CD4-positive, alpha-beta T cell treated with Interleukin-6 at 100 ng/mL for 8 hours (primary cell): ENCODE measurements at places on chromosomes 11 and 22.

DNA sequence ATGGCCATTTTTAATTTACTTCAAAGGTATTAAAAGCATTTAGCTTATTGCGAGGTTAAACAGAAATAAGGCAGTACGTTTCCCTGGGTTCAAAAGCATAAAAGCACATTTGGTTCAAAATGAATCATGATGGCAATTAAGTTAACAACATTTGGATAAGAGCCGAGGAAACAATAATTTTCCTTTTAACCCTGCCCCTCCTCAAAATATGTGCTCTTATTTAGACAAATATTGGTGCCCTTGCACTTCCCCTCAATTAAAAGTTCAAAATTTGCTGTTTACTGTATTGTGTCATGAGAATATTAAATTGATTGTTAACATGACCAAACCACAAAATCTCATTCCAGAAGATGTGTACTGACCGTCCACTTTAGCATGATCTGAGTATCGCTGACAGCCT is 48.7 kb downstream of the VSIG10L2 start:
- no peak for DNase-seq

- DNase-seq, result no peak
These were observed 102.7 kb upstream of the OR9Q1 start for GRCh38 chr11:57920971-57921370.

- no peak for DNase-seq
These were observed 91.1 kb upstream of the KCNA4 start for GRCh38 chr11:30107899-30108298.

DNA sequence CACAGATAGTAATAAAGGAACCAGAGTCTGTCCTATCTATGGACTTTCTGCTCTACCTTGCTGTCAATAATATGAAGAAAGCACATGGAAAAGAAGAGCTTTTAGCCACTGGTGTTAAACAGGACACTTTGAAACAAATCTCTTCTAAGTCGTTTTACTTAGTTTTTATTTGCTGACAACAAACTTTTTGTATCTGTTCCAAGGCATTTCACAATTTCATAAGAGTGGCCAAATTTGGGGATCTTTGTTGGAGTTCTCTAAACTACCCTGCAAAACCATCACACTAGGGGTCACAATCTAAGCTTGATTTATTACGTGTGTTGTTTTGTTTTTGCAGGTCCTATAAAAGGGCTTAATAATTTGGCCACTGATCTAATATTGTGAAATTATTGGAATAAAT is 54.4 kb downstream of the BBOX1 start:
- no peak for DNase-seq

GRCh38 chr11:71472941-71473792 is 20.2 kb downstream of the NADSYN1 start:
- DNase-seq, result no peak

DNA sequence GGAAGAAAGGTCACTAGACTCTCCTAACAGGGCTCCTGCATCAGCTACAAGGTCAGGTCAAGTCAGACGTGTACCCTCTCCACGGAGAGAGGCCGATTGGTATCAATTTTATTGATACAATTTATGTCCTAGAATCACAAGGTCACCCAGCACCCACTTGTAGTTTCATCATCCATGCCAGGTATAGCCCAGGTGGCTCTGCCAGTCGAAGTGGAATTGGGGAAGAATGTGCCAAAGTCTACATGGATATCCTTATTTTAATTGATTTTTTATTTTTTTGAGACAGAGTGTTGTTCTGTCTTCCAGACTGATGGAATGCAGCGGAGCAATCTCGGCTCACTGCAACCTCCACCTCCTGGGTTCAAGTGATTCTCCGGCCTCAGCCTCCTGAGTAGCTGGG is 334.1 kb downstream of the SHANK2 start:
- no peak for DNase-seq

DNA sequence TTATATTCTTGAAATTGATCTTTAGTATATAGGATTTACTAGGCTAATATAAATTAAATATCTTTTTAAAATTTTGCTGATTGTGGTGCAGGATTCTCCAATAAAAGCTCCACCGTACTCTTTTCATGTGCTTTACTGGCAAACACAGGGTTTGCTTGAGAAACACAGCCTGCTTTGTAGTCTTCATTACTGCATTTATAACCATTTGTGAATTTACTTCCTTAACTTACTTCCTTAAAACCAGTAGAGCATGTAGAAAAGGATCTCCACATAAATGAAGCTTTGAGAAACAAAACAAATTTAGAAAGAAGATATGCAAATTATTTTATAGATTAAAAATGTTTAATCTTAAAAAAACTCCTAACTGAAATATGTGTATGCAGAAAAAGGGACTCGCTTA is 28.8 kb downstream of the SWAP70 start:
- DNase-seq, result no peak

DNA sequence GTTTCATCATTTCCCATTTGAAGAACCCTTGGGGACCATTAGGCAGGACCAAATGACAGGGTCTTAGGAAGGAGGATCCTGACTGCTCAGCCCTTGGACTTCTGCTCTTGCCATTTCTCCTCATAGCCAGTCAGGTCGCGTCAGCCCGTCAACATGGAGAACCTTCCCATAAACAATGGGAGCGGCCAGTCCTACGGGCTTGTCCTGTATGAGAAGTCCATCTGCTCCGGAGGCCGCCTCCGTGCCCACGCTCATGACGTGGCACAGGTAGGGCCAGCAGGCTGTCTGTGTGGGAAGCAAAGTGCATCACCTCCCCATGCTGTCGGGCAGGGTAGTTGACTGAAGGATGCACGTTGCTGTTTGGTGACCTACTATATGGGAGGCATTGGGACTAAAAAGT is 19.6 kb upstream of the GLB1L2 start:
- no peak for DNase-seq

DNA sequence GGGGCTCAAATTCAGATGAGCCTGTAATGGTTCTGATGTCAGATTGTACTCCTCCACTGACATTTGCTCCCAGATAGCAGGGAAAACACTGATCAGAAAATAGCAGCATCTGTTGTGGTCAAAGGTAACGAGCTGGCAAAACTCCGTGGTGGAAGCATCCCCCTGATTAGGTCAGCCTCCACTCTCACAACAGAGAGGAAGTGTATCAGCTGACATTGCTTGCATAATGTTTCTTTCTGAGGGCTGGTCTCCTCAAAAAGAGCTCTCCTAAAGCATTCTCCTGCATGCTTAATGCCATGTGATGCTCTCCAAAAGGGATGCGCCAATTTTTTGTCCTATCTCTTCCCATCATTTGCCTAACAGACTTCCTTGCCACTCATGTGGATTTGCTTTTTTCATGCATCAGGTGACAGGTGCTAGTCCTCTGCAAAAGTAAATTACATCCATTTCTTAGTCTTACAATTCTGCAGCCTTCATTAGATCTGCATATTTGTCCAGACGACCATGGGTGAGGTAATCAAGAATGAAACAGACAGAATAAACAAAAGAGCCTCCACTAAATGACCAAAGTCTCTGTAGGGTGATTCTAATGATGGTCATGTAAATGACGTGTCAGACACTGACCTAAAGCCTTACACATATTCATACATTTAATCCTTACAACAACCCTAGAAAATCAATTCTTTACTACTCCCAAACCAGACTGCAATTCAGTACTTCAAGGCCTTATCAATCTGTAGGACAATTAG is 6.4 kb upstream of the TENM4 start:
- no peak for DNase-seq

DNA sequence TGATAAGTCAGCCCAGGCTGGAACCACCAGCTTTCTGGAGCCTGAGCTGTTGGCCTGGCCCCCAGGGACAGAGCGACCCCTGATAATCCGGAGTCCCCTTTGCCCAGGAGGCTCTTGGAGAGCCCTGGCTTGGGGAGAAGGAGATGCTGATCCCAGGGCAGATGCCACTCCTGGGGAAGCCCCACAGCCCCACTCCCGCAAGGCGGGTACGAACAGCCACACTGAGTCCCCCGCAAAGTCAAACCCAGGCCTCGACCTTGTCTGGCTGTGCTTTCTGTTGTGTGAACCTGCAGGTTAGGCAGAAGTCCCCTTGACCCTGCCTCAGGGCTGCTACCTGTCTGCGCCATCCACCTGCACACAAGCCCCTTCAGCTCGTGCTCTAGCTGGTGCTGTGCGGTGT is 108.0 kb downstream of the KCNQ1OT1 start:
- no peak for DNase-seq

- DNase-seq, result no peak
These were observed 331.0 kb downstream of the LARGE1 start for GRCh38 chr22:33589297-33589696.

- no peak for DNase-seq
These were observed 49.3 kb downstream of the CABIN1 start for GRCh38 chr22:24060375-24060788.

GRCh38 chr11:134413826-134414731 is 2.0 kb upstream of the B3GAT1 start:
- no peak for DNase-seq

DNA sequence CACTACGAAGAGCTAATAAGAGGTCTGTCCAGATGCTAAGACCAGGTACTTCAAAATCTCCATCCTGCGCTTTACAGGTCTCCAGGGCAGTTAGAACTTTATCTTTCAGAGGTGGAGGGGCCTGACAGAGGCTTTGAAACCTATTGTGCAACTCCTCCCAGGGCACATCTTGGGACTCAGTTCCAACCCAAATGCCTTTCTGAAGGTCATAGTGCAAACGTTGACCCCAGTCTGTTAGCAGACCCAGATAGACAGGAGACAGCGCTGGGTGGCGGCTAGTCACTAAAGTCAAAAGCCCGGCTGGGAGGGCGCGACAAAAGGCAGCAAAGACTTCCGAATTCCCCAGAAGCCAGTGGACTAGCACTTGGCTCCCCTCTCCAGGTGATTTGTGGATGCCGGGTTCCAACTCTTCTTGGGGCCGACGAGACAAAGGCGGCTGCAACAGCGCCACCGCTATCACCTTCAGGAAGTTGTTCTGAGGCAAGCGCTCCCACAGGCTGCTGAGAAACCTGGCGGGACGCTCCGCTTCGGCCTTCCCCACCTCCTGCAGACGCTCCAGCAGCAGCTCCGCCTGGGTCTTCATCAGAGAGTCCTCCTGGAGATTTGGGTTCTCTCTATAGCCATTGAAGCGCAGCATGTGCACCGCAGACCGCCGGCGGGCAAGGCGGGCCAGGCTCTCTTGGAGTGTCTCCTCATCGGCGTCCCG is 728 bp downstream of the FANCF start:
- peak; percentile 61 for DNase-seq

DNA sequence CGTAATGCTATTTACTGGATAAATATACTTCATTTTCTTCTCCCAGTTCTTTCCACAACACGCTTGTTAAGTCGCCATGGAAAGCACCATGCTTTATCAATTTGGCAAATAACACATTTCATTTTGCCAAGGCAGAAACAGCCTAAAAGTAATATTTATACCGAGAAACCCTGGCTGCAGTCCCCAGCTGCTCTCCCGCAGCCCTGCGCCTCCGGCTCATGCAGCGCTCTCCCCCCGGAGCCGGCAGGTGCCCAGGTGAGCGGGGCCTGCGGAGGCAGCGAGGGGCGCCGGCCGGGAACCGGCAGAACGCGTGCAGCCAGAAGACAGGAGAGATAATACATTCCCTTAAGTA is 681 bp upstream of the ARHGEF12 start:
- DNase-seq, result no peak

DNA sequence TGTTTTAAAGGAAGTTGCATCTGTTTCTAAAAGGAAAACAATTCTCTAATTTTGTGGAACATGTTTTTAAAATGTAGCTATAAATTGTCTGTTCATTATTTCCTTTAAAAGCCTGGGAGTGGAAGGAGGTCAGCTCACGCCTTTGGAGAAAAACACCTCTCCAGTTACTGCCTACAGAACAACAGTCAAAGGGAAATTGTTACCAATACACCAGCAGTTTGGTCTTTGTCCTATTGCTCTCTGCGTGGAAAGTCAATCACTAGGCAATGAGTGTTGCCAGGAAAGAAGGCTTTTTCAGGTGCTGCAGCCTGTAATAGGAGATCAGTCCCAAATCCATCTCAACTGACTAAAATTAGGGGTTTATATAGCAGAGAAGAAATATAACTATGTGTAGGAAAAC is 22.2 kb downstream of the SVIP start:
- no peak for DNase-seq

DNA sequence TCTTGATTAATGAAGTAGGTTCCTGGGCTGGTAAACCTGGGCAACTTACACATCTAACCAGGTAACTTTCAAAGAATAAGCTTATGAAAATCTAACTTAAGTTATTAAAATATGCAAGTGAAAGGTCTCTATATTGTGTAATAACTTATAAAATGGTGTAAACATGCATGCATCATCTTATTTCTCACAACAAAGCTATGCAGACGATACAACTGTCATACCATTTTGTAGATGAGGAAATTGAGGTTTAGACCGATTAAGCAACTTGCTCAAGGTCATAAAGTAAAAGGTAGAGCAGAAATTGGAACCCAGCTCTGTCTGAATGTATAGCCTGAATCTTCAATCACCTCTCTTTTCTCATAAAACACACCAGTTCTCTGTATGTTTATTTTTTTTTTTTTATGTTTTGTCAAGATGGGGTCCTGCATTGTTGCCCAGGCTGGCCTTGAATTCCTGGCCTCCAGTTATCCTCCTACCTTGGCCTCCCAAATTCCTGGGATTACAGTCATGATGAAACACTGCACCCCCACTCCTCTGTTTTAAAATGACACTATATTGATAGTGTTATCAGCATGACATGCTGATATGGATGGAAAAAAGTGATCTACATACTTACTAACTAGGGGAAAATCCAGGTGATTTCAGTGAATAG is 109.6 kb downstream of the SGSM3 start:
- DNase-seq, result no peak

DNA sequence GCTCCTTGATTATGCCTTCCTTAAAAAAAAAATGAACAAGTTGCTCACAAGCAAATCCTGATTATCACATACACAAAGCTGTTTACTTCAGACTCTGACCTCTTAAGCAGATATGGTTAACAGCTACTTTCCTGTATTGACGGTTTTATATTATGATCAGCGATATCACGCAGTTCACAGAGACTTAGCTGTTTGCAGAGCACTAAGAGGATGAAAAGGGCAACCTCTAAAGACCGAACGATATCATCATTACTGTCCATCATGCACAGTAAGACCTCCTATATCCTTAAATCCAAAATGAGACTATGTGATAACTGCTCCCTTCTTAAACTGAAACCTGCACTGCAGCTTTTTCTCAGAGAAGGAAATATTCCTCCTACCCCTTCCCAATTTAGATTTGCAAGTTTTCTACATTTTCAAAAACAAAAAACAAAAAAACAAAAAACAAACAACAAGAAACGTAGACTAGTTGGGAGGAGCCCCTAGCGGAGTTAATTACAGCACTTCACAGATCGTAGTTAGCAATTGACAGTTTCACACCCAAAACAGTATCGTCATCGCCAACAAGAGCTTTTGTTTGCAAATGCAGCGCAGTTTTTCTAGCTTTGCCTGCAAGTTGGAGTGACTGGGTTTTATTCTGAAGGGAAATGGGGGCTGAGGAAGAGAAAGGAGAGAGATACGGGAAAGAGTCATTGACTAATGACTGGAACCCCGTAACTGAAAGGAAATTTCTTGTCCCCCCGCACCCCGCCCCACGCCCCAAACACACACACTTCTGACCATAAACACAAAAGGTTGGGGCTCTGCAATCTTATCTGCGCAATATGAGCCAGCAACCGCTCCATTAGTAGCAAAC is 1.2 kb downstream of the DDX6 start:
- DNase-seq, result peak; percentile 45
